ENCODE measurements at places on chromosomes 3 and 15.

DNA sequence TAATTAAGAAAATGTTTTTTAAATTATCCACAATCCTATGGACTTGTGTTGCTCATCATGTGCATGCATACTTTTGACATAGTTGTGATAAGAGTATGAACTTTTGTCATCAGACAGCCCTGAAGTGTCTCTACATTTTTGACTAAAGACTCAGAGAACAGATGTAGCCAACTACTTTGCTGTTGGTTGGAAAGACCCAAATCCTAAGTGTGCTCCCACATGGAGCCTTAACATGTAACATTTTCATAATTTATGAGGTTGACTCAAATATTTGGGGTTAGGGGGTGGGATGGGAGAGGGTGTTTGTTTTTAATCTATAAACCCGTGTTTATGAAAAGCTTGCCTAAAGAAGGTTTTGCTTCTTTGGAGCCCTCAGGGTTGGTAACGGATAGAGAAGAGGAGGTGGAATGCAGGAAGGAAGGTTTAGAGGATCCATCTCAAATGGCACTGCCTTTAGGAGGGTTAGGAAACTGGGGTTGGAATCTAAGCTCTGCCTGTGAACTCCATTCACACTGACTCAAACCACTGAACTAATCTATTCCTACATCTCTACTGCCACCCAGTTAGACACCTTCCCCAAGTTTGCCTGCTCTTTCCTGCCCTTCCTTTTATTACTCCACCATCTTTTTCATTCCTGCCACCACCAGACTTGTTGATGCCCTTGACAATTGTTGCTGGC, 3.7 kb downstream of the BOC start:
- no peak for DNase-seq

DNA sequence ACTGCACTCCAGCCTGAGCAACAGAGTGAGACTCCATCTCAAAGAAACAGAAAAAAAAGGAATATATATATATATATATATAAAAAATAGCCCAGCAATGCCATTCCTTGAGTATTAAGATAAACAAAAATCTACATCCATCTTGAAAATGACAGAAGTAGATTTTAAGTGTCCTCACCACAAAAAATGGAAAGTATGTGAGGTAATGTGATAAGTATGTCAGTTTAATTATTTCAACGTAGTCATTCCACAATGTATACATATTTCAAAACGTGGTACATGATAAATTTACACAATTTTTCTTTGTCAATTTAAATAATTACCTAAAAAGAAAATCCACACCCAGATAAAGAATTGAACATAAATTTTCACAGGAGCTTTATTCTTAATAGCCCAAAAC, 54.9 kb downstream of the HCN4 start:
- DNase-seq, result no peak

GRCh38 chr15:100224206-100225185, 117.3 kb downstream of the ADAMTS17 start:
- no peak for DNase-seq

DNA sequence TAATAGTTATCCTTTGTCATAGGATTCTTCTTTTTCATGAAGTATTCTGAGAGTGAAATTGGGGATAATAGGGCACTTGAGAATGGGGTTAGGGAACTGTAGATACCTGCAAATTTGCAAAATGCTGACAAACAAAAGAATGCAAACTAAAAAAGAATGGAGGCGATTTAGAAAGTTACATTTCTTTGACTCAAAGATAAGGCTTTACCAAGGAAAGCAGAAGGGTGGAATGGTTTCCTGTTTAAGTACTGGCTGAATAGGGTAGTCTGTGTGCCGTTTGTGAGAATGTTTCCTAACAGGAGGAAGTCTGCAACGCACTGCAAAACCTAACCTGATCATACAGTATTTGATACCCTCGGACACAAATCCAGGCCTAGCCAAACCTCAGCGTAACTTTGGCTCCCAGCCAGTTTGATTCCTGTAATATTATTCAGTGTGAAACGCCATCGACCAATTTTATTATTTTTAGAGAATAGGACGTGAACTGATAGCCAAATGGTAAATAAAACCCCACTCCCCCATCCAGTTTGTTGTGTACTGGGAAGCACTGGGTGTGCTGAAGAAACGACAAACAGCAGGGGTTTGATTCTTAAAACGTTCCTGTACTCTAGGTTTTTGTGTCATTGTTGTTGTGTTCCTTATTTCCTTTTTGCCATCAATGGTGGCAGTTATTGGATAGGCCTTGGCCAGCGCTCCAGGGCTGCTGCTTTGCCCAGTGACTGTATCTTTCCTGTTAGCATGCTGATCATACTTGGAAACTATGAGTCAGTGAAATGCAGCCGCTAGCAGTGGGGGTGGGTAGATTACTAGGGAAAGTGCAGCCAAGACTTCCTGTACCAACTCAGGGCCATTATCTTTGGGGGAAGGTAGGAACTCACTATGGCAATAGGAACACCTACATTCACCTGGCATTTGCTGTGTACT, 148.0 kb upstream of the TBL1XR1 start:
- DNase-seq, result peak; percentile 48

- DNase-seq, result no peak
These were observed 88.6 kb upstream of the GSK3B start for GRCh38 chr3:120182613-120183511.

DNA sequence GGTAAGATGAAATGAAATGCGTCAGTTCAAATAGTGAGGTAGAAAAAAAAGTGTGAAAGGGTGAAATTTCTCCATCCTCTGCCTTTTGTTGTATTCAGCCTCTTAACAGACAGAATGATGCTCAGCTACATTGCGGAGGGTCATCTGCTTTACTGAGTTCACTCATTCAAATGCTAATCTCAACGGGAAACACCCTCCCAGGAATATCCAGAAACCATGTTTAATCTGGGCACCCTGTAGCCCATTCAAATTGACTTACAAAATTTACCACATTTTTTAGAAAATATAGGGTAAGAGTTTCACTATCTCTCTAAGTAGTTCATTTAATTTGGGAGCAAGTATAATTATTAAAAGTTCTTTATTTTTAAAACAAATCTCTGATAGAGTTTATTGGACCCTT, 42.9 kb downstream of the C3orf38 start:
- DNase-seq, result no peak

GRCh38 chr15:74176262-74177214, 3.0 kb downstream of the ISLR start:
- DNase-seq, result peak; percentile 18

DNA sequence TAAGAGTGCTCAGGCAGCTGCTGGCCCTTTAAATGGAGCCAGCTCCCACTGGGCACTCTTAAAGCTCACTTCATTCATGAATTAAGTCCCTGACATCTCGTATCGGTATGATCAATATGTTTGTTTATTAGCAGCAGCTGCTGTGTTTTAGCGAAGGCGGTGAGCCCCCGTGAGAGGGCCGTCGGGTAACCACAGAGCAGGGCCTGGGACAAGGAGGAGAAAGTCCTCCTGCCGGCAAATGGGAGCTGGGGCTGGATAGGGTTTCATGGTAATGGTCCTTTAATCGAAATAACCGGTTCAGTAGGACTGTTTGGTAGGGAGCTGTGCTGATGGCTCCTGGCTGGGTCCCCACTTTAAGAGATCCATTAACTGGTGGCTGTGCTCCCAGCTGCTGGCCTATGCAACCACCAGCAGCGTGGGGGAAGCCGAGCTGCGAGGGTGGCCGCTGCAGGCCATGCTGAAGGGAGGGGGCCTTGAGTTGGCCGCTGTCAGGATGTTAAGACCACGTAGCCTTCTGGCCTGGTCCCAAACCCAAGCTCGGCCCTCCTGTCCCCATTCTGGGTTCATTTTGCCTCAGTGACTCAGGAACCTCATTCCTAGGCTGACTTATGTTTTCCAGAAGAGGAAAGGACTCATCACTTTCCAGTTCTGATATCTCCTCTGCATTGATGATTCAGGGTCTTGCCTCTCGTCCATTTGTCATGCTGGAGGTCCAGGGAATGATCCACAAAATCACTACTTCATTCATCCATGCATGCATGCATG, 67.6 kb upstream of the NTRK3 start:
- DNase-seq, result no peak

DNA sequence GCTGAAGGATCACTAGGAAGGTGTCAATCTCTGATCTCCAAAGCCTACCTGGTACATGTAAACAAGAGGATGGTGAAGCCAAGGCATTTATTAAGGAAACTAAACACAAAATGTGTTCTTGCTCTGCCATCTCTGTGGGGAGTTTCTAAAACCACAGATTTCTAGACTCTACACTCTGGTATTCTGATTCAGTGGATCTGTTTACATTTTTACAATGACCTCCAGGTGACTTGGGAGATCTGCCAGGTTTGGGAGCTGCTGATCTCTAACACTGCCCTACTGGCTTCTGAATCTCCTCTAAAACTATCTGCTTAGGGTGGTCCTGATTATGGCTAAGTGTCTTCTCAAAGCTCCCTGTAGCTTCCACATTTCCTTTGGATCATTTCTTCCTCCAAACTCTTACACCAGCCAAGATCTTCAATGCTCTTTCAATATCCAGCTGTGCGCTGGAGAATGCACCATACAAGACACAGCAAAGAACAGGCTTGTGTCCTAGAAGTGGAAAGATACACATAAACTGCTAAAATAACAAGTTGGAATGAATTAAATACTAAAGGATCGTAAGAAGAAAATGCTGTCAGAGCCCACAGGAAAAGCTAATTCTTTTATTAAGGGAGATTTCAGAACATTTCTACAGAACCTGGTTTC, 72.7 kb downstream of the GREM1 start:
- DNase-seq, result no peak

DNA sequence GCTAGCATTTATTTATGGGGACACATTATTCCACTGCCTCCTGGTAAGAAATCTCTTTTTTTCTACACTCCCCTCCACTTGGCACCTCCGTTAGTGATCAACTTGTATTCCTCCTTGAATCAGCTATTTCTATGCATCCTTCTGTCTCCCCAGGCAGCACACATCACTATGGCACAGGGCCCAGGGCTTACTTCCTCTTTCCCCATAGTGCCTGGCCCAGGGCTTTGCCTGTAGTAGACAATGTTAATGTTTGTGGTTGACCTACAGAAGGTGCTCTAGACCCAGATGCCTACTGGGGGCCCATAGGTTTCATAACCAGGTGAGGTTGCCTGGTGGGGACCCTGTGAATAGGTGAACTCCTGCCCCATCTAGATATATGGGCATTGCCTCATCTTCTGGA, 44.9 kb downstream of the EPHB1 start:
- DNase-seq, result no peak
